SK-N-SH (cell line): ENCODE measurements at places on chromosomes 3 and 15. TPM values are rescaled to one million over a fixed set of nuclear protein-coding genes. Genes with fewer than 3 reads are reported as not detected.

DNA sequence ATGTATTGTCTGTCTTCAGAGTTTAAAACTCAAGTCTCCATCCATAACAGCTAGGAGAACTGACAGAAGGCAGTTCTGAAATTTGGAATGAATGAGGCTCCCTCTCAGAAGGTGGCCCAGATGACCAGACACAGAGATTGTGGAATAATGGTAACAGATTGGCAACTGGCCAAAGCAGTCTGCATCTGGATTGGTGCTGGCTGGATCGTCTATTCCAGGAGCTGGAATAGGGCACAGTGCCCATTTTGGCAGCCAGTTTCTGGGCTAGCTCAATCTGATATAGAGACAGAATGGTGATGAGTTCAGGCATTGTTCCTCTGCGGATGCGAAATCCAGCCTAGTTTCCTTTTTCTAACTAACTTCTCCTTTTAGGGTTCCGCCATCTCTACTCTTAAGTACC is 851.7 kb downstream of the PDCD6IP start:
- H3K4me3 ChIP-seq = no peak overlapping the region
- peak overlapping the region; percentile 60 for H3K27ac ChIP-seq
- H3K4me1 ChIP-seq = no peaks in the 10 kb centered on the region; the same call in none of the 2 replicates
- no peaks in the 10 kb centered on the region for H3K36me3 ChIP-seq
- DNase-seq = peak; percentile 54
- no peaks in the 10 kb centered on the region for H3K27me3 ChIP-seq

DNA sequence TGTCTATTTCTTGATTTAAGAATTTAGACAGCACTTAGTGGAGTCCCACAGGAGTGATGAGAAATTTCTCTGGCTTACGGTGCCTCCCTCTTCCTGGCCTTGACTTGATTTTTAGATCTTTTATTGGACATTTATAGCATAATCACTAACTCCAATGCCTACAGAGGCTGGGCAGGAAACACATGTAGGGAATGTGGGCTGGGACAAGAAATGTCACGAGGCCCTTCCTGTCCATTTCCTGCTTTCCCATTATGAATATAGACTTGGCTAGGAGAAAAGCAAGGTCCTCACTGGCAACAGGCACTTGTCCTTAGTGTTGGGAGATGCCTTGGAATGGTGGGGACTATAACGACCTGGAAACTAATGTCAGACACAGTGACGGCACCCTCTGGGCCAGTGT is 100.3 kb downstream of the MYLK start:
- peaks cover 30% of the 10 kb centered on the region for H3K36me3 ChIP-seq
- H3K4me1 ChIP-seq = peaks cover 51% of the 10 kb centered on the region
- no peak for DNase-seq
- H3K27me3 ChIP-seq = no peaks in the 10 kb centered on the region
- H3K27ac ChIP-seq = peak overlapping the region; percentile 99
- H3K4me3 ChIP-seq = no peak overlapping the region

Gene CMC1
- polyA plus RNA-seq = 21.4 and 24.1 TPM in 2 replicates

Gene GOLGA8K
- 0.08 and 0.10 TPM in 2 replicates for polyA plus RNA-seq

DNA sequence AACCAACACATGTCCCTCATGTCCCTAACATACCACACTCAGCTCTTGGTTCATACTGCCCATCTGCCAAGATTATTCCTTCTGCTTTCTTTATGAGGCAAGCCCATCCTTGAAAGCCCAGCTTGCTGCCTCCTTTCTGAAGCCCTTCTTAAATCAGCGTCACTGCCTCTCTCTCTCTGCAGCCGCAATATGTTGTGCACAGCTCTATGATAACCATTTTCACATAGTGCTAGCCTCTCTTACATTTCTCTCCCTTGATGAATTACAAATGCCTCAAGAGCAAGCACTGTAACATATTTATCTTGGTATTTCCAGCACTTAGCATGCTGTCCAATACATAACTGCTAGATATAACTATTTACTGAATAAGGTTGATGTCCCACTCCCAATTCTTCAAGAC is 86.5 kb downstream of the TNIK start:
- no peaks in the 10 kb centered on the region for H3K27me3 ChIP-seq
- H3K4me3 ChIP-seq = no peak overlapping the region
- DNase-seq = no peak
- peaks cover 8% of the 10 kb centered on the region for H3K4me1 ChIP-seq
- H3K36me3 ChIP-seq = peaks cover 9% of the 10 kb centered on the region

DNA sequence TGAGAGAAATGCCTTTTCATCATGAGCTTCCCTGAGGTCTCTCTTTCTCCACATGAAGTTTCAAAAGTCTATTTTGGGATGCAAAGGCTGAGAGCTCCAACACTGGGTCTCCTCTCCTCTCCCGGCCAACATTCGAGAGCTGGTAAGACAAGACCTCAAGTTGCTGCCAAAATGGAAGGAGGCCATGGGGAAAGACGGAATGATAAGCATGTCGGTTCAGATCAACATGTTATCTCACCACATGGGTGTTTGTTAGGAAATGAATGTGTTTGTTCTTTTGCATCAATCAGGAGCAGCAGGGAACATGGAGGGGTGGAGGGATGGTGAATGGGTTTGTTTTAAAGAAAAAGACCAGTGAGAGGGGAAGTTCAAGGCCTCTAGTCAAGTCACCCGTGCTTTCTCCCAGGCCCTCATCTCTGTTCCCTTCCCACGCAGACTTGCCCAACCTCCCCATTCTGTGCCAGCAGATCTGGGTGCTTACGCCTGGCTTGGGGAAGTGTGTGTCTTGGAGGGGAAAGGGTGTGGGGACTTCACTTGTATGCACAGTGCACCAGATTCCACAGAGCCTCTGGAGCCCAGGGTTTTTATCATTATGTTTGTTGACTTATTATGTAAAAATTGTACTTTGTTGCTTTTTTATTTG is 23.5 kb upstream of the ATP10A start:
- no peak for DNase-seq
- H3K27ac ChIP-seq = no peak overlapping the region
- H3K4me1 ChIP-seq = no peaks in the 10 kb centered on the region
- H3K4me3 ChIP-seq = no peak overlapping the region
- H3K27me3 ChIP-seq = no peaks in the 10 kb centered on the region
- H3K36me3 ChIP-seq = no peaks in the 10 kb centered on the region

Gene CXCR6
- polyA plus RNA-seq = not detected in 2 replicates

GRCh38 chr3:149523512-149524299 is 49.2 kb downstream of the TM4SF4 start:
- no peaks in the 10 kb centered on the region for H3K27me3 ChIP-seq
- H3K36me3 ChIP-seq = peaks cover 24% of the 10 kb centered on the region; the same call in 1 of the 2 replicates
- no peak overlapping the region for H3K27ac ChIP-seq
- H3K4me3 ChIP-seq = no peak overlapping the region
- no peak for DNase-seq

DNA sequence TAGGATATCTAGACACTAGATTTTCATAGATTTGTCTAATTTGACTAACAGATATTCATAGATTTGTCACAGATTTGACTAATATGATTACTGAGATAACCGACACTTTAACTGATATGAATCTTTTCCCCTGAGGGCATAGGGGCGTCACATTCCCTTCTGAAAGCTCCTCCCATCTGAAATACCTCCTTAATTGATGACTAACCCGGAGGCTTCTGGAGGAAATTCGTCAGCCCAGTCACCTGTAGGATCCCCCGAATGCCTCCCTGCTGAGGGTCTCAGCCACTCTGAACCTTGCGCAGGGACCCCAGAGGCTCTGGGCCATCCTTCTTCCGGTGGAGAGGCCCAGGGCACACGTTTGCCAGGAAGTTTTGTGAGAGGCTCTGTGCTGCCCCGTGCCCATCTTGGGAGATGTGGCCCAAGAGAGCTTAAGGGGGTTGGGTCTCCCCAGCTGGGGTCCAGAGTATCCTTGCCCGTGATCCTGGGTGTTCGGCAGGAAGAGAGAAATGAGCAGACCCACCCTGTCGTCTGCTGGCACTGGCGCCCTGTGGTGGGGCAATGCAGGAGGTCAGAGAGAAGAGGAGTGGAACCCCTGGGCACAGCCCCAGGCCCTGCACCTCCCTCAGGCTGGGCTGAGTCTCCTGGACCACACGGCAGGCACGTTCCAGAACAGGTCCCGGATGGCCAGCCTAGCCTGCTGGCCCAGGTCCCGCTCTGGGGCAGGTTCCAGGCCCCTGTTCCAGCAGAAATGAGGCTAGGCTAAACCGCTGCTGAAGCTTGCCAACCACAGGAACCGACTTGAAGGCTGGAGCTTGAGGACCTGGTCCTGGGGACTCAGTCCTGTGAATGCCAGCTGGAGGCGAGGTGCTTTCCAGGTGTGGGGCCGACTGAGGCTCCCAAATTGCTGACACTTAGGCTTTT is 1.7 kb downstream of the PLA2G4D start:
- H3K4me1 ChIP-seq = peaks cover 8% of the 10 kb centered on the region
- no peaks in the 10 kb centered on the region for H3K36me3 ChIP-seq
- no peaks in the 10 kb centered on the region; the same call in 1 of the 2 replicates for H3K27me3 ChIP-seq
- H3K27ac ChIP-seq = no peak overlapping the region
- DNase-seq = no peak
- H3K4me3 ChIP-seq = no peak overlapping the region

Gene NOX5
- 0.02 and 0.05 TPM in 2 replicates for polyA plus RNA-seq

- no peaks in the 10 kb centered on the region for H3K36me3 ChIP-seq
- H3K4me1 ChIP-seq = no peaks in the 10 kb centered on the region; the same call in 1 of the 2 replicates
- no peak overlapping the region for H3K4me3 ChIP-seq
- no peak overlapping the region for H3K27ac ChIP-seq
- DNase-seq = no peak
These were observed 83.9 kb downstream of the LEKR1 start for GRCh38 chr3:156910022-156910421.

GRCh38 chr15:99722406-99722805 is 10.8 kb downstream of the LYSMD4 start:
- no peaks in the 10 kb centered on the region for H3K27me3 ChIP-seq
- H3K36me3 ChIP-seq = no peaks in the 10 kb centered on the region
- H3K4me1 ChIP-seq = no peaks in the 10 kb centered on the region

GRCh38 chr15:57923750-57924149 is 141.8 kb downstream of the ALDH1A2 start:
- H3K4me1 ChIP-seq = no peaks in the 10 kb centered on the region
- H3K27ac ChIP-seq = no peak overlapping the region
- H3K27me3 ChIP-seq = no peaks in the 10 kb centered on the region
- no peak overlapping the region for H3K4me3 ChIP-seq
- H3K36me3 ChIP-seq = no peaks in the 10 kb centered on the region

DNA sequence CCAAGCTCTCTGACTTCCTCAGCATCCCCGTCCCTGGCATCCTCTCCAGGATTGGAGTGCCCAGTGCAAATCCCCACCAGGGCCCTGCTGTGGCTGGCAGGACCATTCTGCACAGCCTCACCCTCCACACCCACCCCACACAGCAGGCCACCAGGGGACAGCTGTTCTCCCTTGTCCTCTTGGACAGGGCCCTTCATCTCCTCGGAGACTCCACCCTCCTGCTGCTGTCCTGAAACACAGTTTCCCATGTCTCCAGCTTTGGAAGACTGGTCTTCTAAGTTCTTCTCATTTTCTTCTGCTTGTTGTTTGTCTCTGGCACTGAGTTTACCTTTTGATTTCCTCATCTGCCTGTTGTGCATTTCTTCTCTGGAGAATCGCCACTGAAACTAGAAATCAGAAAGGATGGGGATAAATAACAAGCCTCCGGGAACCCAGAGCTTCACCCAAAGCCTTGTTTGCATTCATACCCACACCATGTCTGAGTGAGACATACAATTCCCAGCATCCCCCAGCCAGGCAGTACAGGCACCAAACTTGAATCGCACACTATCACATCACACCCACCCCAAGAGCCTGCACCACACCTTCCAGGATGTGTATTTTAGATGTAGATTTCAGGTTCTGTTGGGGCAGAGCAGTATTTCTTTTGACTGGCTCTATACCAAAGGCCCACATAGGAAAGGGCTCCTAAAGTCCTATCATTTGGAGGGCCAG is 52.0 kb downstream of the OXNAD1 start:
- DNase-seq = no peak
- H3K36me3 ChIP-seq = peaks cover 29% of the 10 kb centered on the region
- no peak overlapping the region for H3K27ac ChIP-seq

Gene RBP2
- polyA plus RNA-seq = not detected in 2 replicates

Gene NIPA2
- 32.0 and 39.6 TPM in 2 replicates for polyA plus RNA-seq

DNA sequence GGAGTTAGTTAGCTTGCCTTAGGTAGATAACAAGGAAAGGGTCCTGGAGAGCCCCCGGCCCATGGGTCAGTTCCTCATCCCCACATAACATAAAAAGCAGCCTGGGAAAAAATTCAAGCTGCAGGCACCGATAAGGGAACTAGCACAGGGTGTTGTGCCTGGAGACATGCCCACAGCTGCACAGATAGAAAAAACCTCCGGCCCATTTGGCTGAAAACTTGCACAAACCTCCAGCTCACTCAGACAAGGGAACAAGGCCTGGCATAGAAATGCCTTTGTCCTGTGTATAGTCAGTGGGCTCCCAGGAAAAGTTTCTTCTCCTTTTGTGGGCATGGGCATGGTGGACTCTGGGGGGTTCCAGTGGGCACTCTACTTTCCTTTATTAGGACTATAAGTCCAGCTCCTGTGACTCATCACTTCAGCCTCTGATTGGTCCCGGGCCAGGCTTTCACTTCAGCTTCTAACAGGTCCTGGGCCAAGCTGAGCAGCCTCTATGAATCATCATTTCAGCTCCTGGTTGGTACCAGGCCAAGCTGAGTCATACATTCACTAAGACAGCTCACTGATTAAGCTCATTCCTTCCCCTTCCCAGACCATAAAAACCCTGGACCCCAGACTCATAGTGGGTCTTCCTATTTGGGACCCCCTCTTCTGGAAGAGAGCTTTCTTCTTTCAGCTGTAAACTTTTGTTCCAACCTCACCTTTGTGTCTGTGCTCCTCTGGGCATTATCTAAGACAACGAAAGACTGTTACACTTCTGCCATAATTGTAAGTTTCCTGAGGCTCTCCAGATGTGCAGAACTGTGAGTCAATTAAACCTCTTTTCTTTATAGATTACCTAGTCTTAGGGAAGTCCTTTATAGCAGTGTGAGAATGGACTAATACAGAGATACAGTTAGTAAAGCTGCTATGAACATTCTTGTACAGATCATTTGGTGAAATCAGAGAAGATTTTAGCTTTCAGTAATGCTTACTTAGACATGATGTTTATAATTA is 348.0 kb upstream of the DPPA4 start:
- H3K4me3 ChIP-seq = no peak overlapping the region
- H3K36me3 ChIP-seq = no peaks in the 10 kb centered on the region
- no peaks in the 10 kb centered on the region; the same call in 1 of the 2 replicates for H3K4me1 ChIP-seq
- peak overlapping the region; percentile 58 for H3K27ac ChIP-seq
- H3K27me3 ChIP-seq = no peaks in the 10 kb centered on the region
- DNase-seq = peak; percentile 4

DNA sequence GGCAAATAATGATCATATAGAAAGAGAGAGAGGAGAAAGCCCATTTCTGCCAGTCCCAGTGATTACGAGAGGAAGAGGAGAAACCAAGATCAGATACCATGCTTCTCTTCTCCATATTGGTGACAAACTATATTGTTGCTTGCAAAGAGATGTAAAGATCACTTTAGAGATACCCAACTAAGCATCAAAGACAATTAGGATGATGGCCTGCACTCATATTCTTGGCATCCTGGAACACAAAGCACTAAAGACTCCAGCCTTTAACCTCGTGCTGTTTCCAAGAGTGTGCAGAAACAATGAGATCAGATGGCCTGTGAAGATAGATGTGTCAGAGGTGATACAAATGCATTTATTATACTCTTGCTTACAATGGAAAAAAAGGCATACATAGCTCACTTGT is 170.7 kb upstream of the TP63 start:
- no peak overlapping the region for H3K4me3 ChIP-seq
- H3K27ac ChIP-seq = no peak overlapping the region

GRCh38 chr15:99248000-99248715 is 1.2 kb downstream of the TTC23 start:
- H3K27me3 ChIP-seq = no peaks in the 10 kb centered on the region
- peaks cover 4% of the 10 kb centered on the region for H3K4me1 ChIP-seq
- DNase-seq = no peak
- H3K4me3 ChIP-seq = no peak overlapping the region
- H3K27ac ChIP-seq = no peak overlapping the region
- H3K36me3 ChIP-seq = no peaks in the 10 kb centered on the region

GRCh38 chr3:186925826-186926225 is 4.5 kb upstream of the ST6GAL1 start:
- H3K4me1 ChIP-seq = no peaks in the 10 kb centered on the region
- H3K27me3 ChIP-seq = no peaks in the 10 kb centered on the region
- H3K36me3 ChIP-seq = no peaks in the 10 kb centered on the region
- DNase-seq = no peak
